GM12878 (cell line): ENCODE measurements at places on chromosomes 5 and 9. TPM values are rescaled to one million over a fixed set of nuclear protein-coding genes. Genes with fewer than 3 reads are reported as not detected.

The GPX8 gene
- not detected in 2 replicates for total RNA-seq

The RORB gene
- not detected in 2 replicates for total RNA-seq

GRCh38 chr5:72883850-72884249, 67.4 kb downstream of the TNPO1 start:
- DNase-seq = no peak

DNA sequence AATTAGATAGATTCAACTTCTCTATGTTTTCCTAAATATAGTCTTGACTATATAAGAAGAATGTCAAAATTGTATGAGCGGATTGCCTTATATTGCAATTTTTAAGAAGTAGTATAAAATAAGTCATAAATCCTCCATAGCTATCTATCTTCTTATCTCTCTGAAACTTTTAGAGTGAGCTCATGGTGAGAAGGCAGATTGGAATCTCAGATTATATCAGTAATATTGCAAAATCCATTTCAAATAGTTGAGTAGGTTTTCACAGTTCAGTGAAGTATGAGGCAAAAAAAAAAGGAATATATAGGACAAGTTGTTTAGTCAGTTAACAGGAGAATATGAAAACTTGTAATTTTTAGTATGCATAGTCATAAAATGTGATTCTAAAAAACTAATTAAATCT, 156.4 kb downstream of the FAM174A start:
- no peak for DNase-seq

The LVRN gene
- not detected in 2 replicates for total RNA-seq

The NANS gene
- total RNA-seq = 47.8 and 49.1 TPM in 2 replicates

DNA sequence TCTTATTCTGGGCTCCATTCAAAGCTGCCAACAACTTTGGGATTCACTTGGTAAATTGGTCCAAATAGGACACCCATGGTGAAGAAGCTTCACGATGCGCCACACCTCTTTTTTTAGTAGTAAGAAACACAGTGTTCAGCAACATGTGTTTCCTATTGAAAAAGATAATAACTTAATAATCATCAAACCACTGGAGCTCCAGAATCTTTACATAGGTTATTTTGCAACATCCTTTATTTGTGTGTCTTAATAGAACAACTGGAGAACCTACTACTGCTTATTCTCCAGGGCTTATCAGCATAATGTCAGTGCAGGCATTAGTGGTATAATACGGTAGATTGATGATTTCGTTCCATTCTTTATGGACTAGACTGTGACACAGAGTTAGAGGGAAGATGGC, 63.3 kb upstream of the DAPK1 start:
- no peak for DNase-seq

The CORO2A gene
- total RNA-seq = 4.8 and 4.9 TPM in 2 replicates
